ENCODE measurements at places on chromosomes 11 and 22.

DNA sequence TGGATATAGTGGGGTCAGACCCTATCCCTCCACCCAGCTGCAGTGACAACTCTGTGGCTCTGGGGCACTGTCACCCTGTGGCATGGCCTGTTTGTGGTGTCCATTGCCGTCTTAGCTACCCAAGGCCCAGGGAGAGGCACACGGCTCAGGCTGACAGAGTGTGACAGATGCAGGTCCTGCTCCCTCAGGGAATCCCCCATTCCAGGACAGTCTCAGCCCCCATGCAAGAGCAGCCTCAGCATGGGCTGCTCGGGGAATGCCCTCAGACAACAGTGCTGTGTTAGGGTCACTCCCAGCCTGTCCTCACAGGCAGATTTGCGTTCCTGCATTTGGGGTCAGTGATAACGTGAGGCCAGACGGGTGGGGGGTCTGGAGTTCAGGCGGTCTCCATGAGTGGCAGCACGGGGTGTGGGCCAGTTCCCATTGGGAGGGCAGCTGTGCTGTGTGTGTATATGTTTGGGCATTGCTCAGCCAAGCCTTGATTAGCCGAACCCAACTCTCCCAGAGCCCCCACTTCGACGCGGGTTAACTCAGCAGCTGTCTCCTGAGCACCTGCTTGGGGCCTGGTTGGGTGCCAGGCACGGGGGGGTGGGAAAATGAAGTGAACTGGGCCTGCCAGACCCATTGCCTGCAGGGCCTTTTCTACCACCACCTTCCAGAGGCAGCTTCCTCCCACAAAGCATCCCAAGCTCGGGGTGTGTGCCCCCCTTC, 5.3 kb upstream of the KCNQ1OT1 start:
- DNase-seq, result no peak

GRCh38 chr11:113316256-113316655, 1.9 kb downstream of the TTC12 start:
- DNase-seq, result no peak

GRCh38 chr11:126499131-126499752, 143.8 kb downstream of the ST3GAL4 start:
- DNase-seq, result no peak

DNA sequence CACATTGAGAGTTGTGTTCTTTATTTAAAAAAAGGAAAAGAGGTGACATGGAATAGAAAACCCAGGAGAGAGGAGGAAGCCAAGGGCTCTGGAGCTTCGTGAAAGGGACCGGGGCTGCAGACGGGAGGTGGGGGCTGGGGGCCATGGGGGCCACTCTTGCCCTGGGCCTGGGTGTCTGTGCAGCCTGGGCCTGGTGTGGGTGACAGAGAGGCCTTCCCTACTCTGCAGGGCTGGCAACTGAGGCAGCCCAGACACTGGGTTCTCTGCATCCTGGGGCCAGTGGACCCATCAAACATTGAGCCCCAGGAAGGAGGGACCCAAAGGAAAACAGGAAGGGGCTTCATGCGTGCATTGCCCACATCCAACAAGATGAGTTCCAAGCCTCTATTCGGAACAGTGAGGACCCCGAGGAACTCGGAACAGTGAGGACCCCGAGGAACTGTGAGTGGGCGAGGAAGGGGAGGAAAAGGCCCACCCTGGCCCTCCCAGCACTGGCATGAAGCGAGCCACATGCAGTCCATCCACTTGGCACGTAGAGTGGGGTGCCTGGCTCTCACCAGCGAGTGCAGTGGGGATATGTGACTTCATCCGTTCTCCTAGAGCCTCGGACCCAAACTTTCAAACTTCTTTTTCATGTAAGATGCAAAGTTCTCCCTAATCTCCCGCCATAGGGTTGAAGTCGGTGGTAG, 1121.6 kb downstream of the BRD1 start:
- no peak for DNase-seq

GRCh38 chr11:3231851-3232744, at the start of gene MRGPRE:
MRGPRE (minus strand) TSS chr11:3232417; CDS start chr11:3228799, 3,618 bp downstream.
- DNase-seq, result no peak

DNA sequence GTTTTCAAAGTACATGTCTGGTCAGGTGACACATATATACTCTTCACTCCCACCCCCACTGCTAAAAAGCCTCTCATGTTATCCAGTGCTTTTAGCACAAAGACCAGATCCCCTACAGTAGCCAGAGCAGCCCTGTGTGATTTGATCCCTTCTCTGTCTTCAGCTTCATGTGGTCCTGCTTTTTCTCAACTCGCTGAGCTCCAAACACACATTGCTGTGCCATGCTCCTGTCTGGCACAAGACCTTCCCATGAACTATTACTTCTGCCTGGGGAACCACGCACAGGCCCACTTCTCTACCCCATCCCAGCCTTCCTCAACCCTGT, 127.1 kb downstream of the RASSF10 start:
- DNase-seq, result no peak

GRCh38 chr11:126312961-126313360, 9.1 kb downstream of the DCPS start:
- DNase-seq, result no peak

DNA sequence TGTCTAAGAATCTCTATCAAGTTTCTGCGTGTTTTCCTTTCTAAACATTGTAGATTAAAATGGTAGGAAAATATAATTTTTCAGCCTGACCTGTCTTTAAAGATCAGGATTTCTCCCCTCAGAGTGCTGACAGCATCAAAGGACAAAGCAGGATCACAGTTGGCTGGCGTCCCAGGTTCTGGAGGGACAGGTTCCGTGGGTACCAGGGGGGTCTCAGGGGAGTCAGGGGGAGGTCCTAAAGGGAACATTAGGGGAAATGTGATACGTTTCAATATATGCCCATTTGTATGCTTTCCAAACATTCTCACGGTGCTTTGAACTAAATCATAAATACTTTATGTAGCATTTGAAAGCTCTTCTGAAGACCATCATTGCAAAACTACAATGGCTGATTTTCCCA, 3.4 kb downstream of the MMP3 start:
- no peak for DNase-seq

DNA sequence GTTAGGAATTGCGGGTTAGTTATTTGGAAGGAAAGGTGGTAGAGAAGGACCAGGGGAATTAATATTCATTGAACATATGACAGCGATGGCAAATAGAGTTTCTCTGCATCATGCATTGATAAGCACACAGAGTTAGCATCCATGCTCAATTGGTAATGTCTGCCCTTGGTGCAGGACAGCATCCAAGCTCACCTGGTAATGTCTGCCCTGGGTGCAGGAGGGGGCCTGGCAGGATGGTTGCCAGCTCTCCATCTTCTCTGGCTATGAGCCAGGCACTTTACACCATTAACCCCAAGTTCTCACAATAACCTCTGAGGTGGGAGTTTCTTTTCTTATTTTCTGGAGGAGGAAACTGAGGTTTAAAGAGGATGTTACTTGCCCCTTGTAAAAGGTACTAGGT, 50.4 kb upstream of the RBFOX2 start:
- no peak for DNase-seq

- no peak for DNase-seq
These were observed 384.7 kb downstream of the DCDC1 start for GRCh38 chr11:30984827-30985226.

DNA sequence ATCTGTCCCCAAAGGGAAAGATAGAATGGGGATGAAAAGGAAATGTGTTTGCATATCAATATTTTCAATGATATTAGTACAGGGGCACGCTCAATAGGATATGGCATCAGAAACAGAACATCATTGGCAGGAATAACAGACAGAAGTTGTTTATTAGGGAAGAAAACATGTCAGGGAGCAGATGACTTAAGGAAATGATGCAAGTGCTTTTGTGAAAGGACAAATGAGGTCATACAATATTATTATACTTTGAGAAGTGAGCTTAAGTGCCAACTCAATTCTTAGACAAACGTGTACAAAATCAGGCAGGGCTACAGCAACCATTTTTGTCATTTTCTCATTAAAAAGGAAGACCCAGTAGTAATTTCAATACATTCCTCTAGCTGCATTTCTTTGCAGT, 388.4 kb downstream of the SOX6 start:
- DNase-seq, result no peak

All from GM04503 (cell line).